ENCODE measurements at places on chromosomes 2 and 18. TPM values are rescaled to one million over a fixed set of nuclear protein-coding genes. Genes with fewer than 3 reads are reported as not detected.

DNA sequence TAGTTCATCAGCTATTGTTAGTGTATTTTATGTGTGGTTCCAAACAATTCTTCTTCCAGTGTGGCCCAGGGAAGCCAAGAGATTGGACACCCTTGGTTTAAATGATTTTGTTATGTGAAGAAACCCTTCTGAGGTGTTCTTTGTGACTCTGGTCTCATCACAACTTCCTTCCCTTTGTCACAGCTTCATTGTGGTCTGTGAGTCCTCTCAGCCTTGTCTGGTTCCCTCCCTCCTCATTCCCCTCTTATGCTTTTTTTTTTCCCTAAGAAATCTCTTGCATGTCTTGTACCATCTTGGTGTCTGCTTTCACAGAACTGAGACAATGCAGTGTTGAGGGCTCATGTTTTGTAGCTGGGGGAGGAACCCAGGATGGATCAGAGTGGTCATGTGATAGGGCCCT lies 118.9 kb downstream of the TMEM182 start:
- no peak for DNase-seq

DNA sequence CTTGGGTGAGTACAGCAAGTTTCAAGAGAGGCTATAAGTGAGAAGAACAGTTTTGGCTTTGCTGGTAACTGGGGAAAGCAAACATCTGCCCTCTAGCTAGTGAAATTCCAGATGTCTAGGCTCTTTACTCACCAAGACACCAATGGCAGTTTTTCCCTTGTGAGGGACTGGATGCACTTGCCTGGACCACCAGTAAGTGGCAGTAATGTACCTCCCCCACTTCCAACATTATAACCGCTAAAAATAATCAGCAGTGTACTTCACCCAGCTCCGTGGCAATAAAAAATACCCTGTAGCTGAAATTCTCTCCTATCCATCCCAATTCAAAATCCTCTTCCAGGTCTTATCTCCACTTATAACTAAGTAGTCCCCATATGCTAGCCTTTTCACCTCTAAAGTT lies 383.9 kb downstream of the ARHGAP15 start:
- peak; percentile 64 for DNase-seq

DNA sequence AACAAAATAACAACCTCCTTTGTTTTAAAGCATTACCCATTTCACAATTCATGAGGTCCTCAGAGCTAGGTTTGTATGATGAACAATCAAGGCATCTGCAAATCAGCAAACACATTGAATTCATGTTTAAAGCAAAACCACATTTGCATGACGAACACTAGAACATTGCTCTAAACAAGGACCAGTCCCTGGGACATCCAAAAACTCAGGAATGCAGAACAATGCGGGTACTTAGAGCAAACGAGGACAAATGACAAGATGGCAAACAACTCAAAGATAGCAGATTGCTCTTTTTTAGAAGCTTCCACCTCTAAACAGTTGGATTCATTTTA lies 45.7 kb upstream of the RALBP1 start:
- no peak for DNase-seq

- DNase-seq, result no peak
Measured at GRCh38 chr2:168054657-168055056, 192.7 kb downstream of the STK39 start.

GRCh38 chr2:241211276-241211675 lies 22.8 kb downstream of the ANO7 start:
- no peak for DNase-seq

DNA sequence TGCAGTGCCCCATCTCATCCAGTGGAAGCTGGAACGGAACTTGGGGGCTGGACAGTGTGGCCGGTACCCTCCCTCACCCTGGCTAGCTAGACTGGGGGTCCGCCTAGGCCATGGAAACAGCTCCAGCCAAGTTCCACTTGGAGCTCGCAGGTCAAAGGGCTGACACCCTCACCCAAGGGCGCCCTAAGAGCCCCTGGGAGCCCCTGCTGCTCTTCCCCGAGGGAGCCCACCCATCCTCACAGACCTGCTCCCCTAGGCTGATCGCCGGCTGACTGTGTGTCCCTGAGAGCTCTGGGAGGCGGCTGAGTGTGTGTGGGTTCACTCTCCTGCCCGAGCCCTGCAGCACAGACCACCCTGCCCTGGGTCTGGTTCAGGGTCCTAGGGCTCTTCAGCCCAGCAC lies 118.2 kb upstream of the OTOS start:
- no peak for DNase-seq

DNA sequence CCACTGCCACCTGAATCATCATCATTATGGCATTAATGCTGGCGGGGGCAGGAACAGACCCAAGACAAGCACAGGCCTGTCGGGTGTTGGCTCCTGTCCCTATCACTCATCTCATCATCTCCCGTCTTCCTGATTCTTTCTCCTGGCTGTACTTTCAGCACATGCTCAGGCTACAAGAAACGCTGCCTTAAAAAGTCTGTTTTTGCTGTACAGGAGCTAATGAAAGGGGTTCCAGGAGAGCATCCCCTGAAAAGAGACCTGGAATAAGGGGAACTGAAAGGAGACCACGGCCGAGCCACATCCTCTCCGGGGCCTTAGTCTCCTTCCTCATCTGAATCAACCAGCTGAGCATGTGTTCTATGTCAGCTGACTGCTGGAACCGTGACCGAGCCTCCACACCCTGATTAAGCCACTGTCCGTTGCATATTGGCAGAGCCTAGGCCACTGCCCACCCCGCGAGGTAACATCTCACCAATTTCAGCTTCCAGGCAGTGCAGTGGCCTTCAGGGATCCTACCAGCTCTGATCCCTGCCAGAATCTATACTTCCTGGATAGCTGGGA lies 62.6 kb downstream of the DNMT3A start:
- DNase-seq, result no peak

DNA sequence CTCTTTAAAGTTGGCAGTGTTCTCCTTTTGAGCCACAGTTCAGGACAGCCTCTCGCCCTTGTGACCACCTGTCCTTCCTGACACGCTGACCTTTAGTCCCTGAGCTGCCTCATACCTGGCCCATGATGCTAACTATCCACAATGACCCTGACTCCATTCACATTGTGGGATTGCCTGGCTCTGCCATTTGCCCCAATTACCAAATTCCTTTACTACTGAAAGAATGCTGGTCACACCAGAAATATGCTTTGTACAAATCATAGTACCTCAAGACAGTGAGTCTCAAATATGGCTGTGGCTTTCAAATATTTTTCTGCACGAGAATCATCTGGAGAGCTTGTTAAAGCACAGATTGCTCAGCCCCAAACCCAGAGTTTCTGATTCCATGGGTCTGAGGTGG lies 54.2 kb downstream of the LTBP1 start:
- no peak for DNase-seq

GRCh38 chr2:174326161-174327020 lies 8.4 kb upstream of the SP9 start:
- no peak for DNase-seq

DNA sequence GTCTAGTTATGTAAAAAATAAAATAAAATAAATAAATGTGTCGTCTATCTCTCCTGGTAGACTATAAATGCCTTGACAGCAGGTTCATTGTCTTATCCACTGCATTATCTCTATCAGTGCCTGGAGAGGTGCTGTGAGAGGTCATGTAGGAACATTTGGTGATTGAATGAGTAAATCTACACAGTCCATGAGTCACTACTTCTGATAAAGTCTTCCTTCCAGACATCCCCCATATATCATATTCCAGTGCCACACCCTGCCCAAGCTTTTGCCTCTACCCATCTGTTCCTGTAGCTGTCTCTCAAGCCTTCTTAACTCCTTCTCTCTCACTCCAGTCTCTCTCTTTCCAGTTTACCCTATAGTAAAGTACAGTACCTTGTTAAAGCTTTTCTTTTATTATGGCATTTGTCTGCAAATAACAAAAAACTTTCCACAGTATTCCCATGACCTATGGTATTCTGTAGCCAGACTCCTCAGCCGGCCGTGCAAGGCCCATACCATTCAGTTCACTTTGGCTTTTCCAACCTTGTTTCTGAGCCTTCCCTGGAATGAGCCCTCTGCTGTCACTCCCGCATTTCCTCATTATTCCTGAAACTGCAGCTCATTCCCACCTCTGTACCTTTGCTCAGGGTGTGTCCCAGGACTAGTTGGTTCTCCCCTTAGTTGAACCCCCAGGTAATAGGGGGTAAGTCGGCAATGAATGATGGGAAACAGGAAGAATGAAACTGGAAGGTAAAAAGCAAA lies 37.5 kb downstream of the ANXA4 start:
- DNase-seq, result no peak

GRCh38 chr2:190599546-190600220 lies 49.2 kb upstream of the NAB1 start:
- no peak for DNase-seq

DNA sequence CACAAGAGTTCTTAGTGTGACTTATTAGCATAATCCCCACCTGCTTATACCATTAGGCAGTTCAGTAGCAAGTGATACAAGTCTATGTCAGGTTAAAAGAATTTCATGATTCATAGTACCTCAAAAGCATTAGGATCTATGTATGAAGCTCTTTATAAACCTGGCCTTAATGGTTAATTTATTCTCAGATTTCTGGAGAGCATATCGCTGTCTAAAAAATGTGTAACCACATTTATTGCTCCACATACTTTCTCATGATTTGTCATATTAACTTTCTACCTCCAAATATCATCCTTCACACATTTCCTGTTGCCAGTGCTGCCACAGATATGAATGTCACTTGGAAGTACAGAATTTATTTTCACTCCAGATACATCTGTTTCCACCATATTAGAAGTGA lies 332.8 kb upstream of the MAP2 start:
- no peak for DNase-seq

DNA sequence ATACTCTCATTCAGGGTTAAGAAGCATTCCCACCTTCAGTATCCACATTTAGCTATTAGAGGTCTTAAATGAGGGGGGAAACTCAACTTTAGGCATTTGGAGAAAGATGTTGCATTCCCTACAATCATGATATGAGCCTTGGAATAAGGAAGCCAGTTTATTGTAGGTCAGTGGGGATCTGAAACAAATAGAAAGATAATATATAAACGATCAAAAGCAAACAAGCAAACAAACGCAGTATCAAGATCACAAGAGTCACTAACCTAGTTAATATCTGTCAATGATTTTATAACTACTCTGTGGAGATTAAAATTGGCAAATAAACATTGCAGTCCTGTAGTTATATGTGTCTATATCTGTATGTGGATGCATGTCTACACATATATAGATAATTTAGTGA lies 152.4 kb upstream of the LRATD1 start:
- DNase-seq, result no peak

GRCh38 chr2:171139860-171140259 lies 20.8 kb downstream of the TLK1 start:
- no peak for DNase-seq

DNA sequence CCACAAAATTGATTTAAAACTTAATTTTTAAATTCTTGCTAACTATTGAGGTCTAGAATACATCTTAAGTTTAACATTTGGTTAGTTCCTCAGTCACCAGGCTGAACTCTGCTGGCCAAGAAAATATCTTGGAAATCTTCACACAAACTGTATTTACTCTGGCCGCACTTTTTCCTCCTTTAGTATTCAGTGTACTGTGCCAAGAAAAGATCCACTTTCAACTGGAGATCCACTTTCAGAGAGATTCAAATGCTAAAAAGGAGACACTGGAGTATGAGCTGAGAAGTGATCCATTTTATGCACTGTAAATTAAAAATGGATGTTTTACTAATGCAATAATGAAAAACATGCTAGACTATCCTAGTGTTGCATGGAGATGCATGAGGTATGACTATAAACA lies 98.1 kb downstream of the ANTXR1 start:
- no peak for DNase-seq

DNA sequence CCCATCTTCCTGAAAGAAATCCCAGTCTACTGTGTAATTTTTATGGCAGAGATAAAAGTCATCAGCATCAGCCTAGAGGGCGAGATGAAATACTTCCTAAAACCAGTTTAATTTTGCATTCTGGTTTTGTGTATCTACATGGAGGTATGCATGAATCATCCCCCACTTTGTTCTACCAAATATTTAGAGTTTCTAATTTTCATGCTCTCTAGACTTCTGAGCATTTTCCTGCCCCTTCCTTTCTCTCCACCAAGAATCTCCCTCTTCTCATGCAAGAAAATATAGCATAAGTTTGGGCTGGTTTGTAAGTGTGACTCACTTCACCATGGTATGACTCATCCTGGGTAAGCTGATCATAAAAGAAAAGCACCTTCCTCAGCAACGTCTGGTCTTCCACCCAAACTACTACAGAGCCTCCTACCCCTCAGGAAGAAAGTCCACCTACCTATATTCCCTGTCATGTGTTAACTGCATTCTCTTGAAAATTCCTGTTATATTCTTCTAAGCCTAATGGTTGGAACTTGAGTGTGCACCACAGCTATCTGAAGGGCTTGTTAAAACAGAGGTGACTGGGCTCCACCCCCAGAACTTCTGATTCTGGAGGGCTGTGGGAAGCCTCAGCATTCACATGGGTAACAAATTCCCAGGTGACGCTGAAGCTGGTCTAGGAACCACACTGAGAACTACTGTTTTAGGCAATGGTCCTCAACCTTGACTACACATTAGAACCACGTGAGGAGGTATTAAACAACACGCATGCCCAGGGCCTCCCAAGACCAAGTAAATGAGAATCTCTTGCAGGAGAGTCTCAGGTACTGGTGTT lies 37.4 kb upstream of the RAPGEF4 start:
- DNase-seq, result no peak

DNA sequence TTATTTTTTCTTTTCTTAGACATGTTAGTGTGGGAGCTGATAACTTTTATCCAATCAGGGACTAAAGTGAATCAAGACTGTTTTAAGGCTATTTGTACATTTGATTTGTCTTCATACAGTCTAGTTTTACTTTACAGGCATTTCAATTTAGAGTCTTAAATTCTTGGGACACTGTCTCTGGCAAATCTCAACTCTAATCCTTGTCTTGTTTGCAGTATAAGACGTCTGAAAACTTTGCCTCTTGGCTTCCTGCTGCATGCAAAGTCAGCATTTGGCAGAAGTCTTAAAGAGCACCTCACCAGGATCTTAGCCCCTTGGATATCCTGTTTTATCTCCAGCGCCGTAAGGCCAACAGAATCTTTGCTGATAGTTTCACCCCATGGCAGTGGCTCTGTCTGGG lies 30.3 kb downstream of the SPOPL start:
- no peak for DNase-seq

DNA sequence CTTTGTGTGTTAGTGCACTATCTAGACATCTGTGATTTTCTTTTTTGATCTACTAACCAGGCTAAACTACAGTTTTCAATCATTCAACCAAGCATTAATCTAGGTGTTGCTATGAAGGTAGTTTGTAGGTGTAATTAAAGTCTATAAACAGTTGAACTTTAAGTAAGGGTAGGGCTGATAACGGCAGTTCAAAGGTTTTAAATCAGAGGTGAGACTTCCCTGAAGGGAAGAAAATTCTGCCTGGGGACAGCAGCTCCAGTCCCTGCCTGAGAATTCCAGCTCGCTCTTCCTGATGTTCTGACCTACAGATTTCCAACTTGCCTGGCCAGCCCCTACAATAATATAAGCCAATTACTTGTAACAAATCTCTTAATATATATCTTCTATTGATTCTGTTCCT lies 663.9 kb downstream of the MBD2 start:
- DNase-seq, result no peak

KCNE4 gene
- polyA plus RNA-seq, result 16.9 TPM

TUBB8B gene
- 0.96 TPM for polyA plus RNA-seq

RGPD4 gene
- 0.03 TPM for polyA plus RNA-seq

NYAP2 gene
- polyA plus RNA-seq, result 0.17 TPM

COL4A4 gene
- polyA plus RNA-seq, result 48.6 TPM

PRSS56 gene
- polyA plus RNA-seq, result not detected

LOXHD1 gene
- 1.4 TPM for polyA plus RNA-seq

CNTNAP5 gene
- polyA plus RNA-seq, result 0.03 TPM

SIX3 gene
- not detected for polyA plus RNA-seq

MERTK gene
- 22.9 TPM for polyA plus RNA-seq

SCN9A gene
- polyA plus RNA-seq, result 2.2 TPM

NR4A2 gene
- 0.42 TPM for polyA plus RNA-seq
